Type B pancreatic cell (in vitro differentiated cells): ENCODE measurements at places on chromosomes 4 and X. TPM values are rescaled to one million over a fixed set of nuclear protein-coding genes. Genes with fewer than 3 reads are reported as not detected.

The UGT2B17 gene
- total RNA-seq = 0.31 TPM in 1 of 2 replicates, not detected in the other

The PF4V1 gene
- total RNA-seq = not detected in 2 replicates

The NSG1 gene
- 71.9 and 216 TPM in 2 replicates for total RNA-seq

The XG gene
- total RNA-seq = 0.55 and 0.63 TPM in 2 replicates

The TSPAN7 gene
- total RNA-seq = 21.8 and 33.6 TPM in 2 replicates

The MGARP gene
- total RNA-seq = 1.3 and 1.7 TPM in 2 replicates

The NPFFR2 gene
- 0.70 and 2.1 TPM in 2 replicates for total RNA-seq

The DUSP9 gene
- 5.8 and 9.5 TPM in 2 replicates for total RNA-seq

The VCX3B gene
- total RNA-seq = not detected in 2 replicates

The PFKFB1 gene
- 0.51 and 0.86 TPM in 2 replicates for total RNA-seq

The RS1 gene
- total RNA-seq = 0.14 TPM in 1 of 2 replicates, not detected in the other

The DSPP gene
- not detected in 2 replicates for total RNA-seq
